ENCODE measurements at places on chromosomes 2 and 18.
A peak's percentile ranks its signal among the peaks of the same experiment; 100 is the strongest.

GRCh38 chr2:107553046-107553445, 273.6 kb upstream of the RGPD4 start:
- no peak overlapping the region for H3K27ac ChIP-seq
- no peaks in the 10 kb centered on the region for H3K4me1 ChIP-seq
- no peaks in the 10 kb centered on the region for H3K27me3 ChIP-seq
- H3K4me3 ChIP-seq, result no peak overlapping the region
- no peak for DNase-seq

DNA sequence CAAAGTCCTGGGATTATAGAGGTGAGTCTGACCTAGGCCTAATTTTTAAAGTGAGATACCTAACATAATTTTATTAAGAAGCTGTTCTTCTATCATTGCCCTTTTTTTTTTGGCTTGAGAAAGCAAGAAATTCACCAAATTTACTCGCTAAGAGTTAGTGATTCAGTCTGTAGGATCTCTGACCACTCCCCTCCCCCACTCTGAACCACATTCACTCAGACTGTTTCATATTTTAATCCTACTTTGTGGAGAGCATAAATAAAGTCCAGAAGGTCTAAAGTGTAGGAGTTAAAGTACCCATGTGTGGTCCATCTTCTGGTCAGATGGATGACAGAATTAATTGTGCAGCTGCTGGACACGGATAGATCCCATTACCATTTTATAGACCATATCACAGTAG, 115.8 kb upstream of the MGAT5 start:
- H3K4me1 ChIP-seq, result peaks cover 95% of the 10 kb centered on the region
- H3K36me3 ChIP-seq, result peaks cover 33% of the 10 kb centered on the region
- no peaks in the 10 kb centered on the region for H3K27me3 ChIP-seq
- peak overlapping the region; percentile 80 for H3K27ac ChIP-seq
- no peak for DNase-seq

GRCh38 chr2:52428224-52428623, 1339.4 kb upstream of the CHAC2 start:
- H3K27ac ChIP-seq, result no peak overlapping the region
- H3K4me1 ChIP-seq, result no peaks in the 10 kb centered on the region
- H3K27me3 ChIP-seq, result no peaks in the 10 kb centered on the region
- H3K4me3 ChIP-seq, result no peak overlapping the region
- no peak for DNase-seq

DNA sequence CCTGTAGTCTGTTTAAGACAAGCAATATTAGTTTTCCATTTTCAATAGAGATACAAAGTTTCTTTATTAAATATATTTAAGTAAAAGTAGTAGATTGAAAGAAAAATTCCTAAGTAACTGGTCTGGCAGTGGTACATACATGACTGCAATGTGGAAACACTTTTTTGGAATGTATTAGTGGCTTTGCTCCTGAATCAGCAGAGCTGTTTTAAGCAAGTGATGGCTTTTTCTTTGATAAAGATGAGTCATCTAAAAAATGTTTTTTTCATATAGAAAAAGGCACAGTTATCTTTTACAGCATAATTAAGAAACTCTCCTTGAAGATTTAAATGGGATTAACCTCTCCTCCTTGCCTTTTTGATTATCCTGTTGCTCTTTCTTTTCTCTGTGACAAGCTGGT, 34.9 kb downstream of the KDM3A start:
- peaks cover 69% of the 10 kb centered on the region for H3K36me3 ChIP-seq
- H3K4me3 ChIP-seq, result no peak overlapping the region
- DNase-seq, result no peak
- no peaks in the 10 kb centered on the region for H3K27me3 ChIP-seq
- no peaks in the 10 kb centered on the region for H3K4me1 ChIP-seq
- H3K27ac ChIP-seq, result no peak overlapping the region

- H3K27me3 ChIP-seq, result no peaks in the 10 kb centered on the region
- peaks cover 5% of the 10 kb centered on the region for H3K4me1 ChIP-seq
- no peak overlapping the region for H3K27ac ChIP-seq
Observed at GRCh38 chr18:36887114-36887513, 58.2 kb downstream of the KIAA1328 start.

- H3K27ac ChIP-seq, result no peak overlapping the region
- no peaks in the 10 kb centered on the region for H3K27me3 ChIP-seq
- H3K4me1 ChIP-seq, result no peaks in the 10 kb centered on the region
- H3K36me3 ChIP-seq, result no peaks in the 10 kb centered on the region
- H3K4me3 ChIP-seq, result no peak overlapping the region
Observed at GRCh38 chr18:38052879-38053590, 487.4 kb upstream of the CELF4 start.

GRCh38 chr18:74378179-74378682, 62.6 kb downstream of the C18orf63 start:
- H3K4me1 ChIP-seq, result peaks cover 7% of the 10 kb centered on the region
- peaks cover 3% of the 10 kb centered on the region for H3K36me3 ChIP-seq
- no peaks in the 10 kb centered on the region for H3K27me3 ChIP-seq

DNA sequence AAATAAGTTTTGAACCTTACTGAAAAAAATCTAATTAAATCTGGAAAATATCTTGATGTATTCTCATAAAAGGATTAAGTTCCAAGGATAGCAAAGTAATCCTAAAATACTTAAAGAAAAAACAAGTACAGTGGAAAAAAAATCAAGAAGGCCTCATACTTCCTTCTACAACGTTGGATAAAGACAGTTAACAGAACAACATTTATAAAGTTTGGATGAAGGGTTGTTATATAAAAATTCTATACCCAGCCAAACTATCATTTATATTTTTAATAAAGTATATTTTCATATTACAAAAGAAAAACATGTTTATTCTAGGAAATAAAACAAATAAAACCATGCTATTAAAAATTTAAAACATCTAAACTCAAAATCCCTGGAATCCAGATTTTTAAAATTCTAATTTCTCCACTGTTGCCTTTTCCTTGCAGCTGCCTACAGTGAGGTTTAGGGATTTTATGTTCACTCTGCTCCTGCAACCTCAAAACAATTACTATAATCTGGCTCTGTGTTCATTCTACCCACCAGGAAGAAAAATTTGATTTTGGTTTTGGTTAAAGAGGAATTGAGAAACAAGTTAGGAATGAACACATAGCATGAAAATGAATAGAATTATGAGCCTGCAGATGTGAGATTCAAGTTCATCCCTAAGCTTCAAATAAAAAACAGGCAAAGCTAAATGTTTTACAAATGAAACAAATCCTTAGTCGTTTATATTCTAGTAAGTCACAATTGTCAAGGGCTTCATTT, 142.8 kb downstream of the LPIN1 start:
- DNase-seq, result no peak
- no peaks in the 10 kb centered on the region for H3K27me3 ChIP-seq
- no peak overlapping the region for H3K4me3 ChIP-seq
- H3K27ac ChIP-seq, result no peak overlapping the region
- H3K4me1 ChIP-seq, result no peaks in the 10 kb centered on the region

- no peak overlapping the region for H3K4me3 ChIP-seq
- peaks cover 9% of the 10 kb centered on the region for H3K27me3 ChIP-seq
- no peak overlapping the region for H3K27ac ChIP-seq
- H3K4me1 ChIP-seq, result peaks cover 44% of the 10 kb centered on the region
Observed at GRCh38 chr2:158221063-158222020, 119.7 kb downstream of the UPP2 start.

- no peak overlapping the region for H3K4me3 ChIP-seq
- no peak for DNase-seq
- no peak overlapping the region for H3K27ac ChIP-seq
- no peaks in the 10 kb centered on the region for H3K27me3 ChIP-seq
- H3K4me1 ChIP-seq, result peaks cover 18% of the 10 kb centered on the region
- no peaks in the 10 kb centered on the region for H3K36me3 ChIP-seq
Observed at GRCh38 chr2:113137827-113138226, 10.4 kb downstream of the IL1RN start.

DNA sequence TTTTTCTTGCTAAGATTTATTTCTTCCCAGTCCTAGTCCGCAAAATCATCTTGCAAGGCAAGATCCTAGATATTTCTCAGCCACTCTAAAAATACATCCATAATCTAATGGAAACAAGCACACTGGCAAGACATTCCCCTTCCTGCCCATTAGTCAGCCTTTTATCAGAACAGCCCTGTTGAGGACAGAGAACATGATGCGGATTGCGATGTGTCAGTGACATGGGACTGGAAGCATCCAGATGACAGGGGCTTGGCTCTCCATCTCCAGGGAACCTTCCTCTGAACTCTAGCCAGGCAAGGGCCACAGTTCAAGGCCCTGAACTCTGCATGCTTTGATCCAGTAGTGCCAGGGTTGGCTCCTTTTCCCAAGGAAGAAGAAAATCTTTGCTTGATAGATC, 70.0 kb downstream of the VSNL1 start:
- H3K27me3 ChIP-seq, result peaks cover 6% of the 10 kb centered on the region
- H3K27ac ChIP-seq, result no peak overlapping the region
- DNase-seq, result no peak

DNA sequence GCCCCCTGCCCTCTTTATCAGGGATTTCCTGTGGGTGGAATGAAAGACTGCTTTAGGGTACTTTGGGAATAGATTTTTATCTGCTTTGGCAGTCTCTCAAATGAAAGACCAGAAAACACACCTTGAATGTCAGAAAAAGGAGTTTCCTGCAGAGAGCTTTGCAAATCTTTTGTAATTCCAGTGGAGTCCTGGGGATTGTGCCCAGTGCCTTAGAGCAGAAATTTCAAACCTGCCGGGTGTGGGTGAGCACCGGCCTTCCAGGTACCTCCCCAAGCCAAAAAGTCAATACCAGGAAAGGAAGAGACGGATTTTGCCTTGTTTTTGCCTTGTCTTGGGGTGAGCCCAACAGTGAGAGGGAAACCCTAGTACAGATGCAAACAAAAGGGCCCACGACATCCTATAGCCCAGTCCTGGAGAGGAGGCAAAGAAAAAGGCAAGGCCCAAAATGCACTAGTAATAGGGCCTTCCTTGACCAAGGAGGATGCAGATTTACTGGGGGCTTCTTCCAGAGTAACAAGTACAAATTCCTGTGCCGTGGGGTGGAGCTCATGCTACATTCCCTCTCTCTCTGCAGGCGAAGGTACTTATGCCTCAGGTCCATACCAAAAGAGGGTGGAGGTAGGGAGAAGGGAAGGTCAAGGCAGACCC, 36.4 kb downstream of the FOXI3 start:
- no peak overlapping the region for H3K4me3 ChIP-seq
- no peak overlapping the region for H3K27ac ChIP-seq
- no peaks in the 10 kb centered on the region for H3K4me1 ChIP-seq
- no peak for DNase-seq
- no peaks in the 10 kb centered on the region for H3K36me3 ChIP-seq

DNA sequence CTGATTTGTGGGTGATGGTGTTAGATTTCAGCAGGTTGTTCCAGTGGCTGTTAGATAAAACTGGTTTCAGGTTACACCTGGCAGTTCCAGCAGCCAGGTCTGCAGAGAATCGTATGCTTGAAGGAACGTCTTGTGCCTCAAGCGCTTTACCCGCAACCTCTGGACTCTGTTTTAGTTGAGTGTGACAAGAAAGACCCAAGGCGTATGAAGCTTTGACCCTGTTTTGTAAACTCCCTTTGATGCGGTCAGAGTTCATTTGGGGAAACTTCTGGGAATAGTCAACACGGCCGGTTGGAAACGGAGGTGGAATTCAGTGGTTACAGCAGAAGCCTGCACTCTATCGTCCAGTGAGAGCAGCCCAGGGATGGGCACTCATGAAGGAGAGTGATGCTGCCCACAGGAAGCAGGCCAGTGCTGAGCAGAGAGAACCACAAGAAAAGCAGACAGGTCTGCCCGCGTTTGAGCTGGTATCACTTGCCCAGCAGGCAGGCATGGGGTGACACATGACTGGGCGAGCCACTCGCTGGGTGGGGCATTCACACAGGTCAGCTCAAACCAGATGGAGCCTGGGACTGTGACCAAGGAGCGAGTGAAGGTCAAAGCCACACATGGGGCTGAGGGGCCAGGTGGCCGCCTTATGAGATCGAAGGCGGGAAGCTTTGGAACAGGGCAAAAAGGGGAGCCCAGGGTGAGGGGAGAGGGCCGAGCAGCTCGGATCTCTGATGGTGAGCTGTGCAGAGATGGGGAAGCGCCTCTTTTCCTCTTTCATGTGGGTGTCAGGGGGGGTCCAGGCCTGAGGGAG, 99.6 kb upstream of the MBOAT2 start:
- H3K27ac ChIP-seq, result peak overlapping the region; percentile 32
- H3K4me3 ChIP-seq, result no peak overlapping the region
- H3K4me1 ChIP-seq, result peaks cover 26% of the 10 kb centered on the region
- no peak for DNase-seq
- H3K27me3 ChIP-seq, result peaks cover 4% of the 10 kb centered on the region

- no peaks in the 10 kb centered on the region for H3K27me3 ChIP-seq
- no peak overlapping the region for H3K4me3 ChIP-seq
- H3K27ac ChIP-seq, result no peak overlapping the region
- no peak for DNase-seq
Observed at GRCh38 chr2:72961853-72962468, 44.6 kb downstream of the EMX1 start.

DNA sequence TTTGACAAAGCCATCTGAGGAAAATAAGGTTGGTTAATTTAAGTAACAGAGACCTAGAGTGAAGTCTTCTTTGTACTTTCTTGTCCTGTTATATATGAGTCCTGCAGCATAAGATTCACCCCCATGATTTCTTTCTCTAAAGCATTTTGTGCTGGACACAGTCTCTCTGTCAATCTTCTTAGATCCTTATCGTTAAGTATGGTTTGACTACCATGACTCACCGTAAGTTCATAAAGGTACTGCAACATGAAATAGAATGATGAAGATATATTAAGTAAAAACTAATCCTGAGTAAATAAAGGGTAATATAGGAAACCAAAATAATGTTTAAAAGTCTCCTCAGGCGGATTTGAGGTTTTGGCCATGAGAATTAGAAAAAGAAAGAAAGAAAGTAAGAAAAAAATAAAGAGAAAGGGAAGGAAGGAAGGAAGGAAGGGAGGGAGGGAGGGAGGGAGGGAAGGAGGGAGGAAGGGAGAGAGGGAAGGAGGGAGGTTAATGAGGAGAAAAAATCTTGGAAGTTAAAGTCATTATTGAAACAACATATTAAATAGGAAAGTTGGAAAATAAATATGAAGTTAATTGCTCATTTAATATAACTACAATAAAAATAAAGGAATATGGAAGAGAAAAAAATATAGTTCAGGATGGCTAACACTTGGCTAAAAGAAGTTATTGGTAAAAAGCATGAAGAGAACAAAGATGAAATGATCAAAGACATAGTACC, 980.3 kb upstream of the CDH2 start:
- no peaks in the 10 kb centered on the region for H3K4me1 ChIP-seq
- no peaks in the 10 kb centered on the region for H3K27me3 ChIP-seq
- H3K36me3 ChIP-seq, result no peaks in the 10 kb centered on the region
- DNase-seq, result no peak
- H3K27ac ChIP-seq, result no peak overlapping the region

DNA sequence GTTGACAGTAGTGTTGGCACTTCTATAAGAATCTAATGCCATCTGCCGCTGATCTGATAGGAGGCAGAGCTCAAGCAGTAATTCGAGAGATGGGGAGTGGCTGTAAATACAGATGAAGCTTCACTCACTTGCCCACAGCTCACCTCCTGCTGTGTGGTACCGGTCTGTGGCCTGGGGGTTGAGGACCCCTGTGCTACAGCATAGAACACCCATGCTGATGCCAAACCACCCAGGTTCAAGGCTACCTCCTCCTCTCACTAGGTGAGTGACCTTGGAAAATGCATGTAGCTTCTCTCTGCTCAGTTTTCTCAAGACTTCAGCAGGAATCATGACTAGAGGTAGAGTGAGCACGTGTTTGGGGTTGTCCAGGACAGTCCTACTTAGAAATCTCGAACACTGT, 263.4 kb downstream of the SH3BP4 start:
- peaks cover 39% of the 10 kb centered on the region for H3K27me3 ChIP-seq
- H3K4me3 ChIP-seq, result no peak overlapping the region
- H3K27ac ChIP-seq, result no peak overlapping the region
- no peak for DNase-seq
- H3K36me3 ChIP-seq, result no peaks in the 10 kb centered on the region
- no peaks in the 10 kb centered on the region for H3K4me1 ChIP-seq
